CD8-positive, alpha-beta memory T cell (primary cell): ENCODE measurements at places on chromosomes 4 and X. TPM values are rescaled to one million over a fixed set of nuclear protein-coding genes. Genes with fewer than 3 reads are reported as not detected.

TMPRSS11D gene
- polyA plus RNA-seq = not detected

HSFX4 gene
- not detected for polyA plus RNA-seq

SSX4B gene
- polyA plus RNA-seq = not detected

ZNF827 gene
- 6.9 TPM for polyA plus RNA-seq

SLC25A4 gene
- 16.3 TPM for polyA plus RNA-seq

DNA sequence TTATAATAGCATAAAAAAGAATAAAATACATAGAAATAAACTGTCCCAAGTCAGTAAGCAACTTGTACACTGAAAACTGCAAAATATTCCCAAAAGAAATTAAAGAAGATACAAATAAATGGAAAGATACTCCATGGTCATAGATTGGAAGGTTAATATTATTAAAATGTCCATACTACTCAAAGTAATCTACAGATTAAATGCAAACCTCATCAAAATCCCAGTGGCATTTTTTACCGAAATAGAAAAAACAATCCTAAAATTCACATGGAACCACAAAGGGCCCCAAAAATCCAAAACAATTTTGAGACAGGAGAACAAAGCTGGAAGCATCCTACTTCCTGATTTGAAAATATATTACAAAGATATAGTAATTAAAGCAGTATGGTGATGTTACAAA is 133.0 kb downstream of the NDST3 start:
- H3K27ac ChIP-seq = no peak overlapping the region
- no peaks in the 10 kb centered on the region for H3K4me1 ChIP-seq
- H3K36me3 ChIP-seq = no peaks in the 10 kb centered on the region
- no peak for DNase-seq
- H3K27me3 ChIP-seq = no peaks in the 10 kb centered on the region
- H3K4me3 ChIP-seq = no peak overlapping the region

- no peak overlapping the region for H3K27ac ChIP-seq
- no peak overlapping the region for H3K4me3 ChIP-seq
- no peaks in the 10 kb centered on the region for H3K27me3 ChIP-seq
- DNase-seq = no peak
- H3K36me3 ChIP-seq = no peaks in the 10 kb centered on the region
Observed at GRCh38 chrX:115584696-115585095, 23.7 kb downstream of the PLS3 start.

- no peak overlapping the region for H3K27ac ChIP-seq
- H3K27me3 ChIP-seq = no peaks in the 10 kb centered on the region
- H3K4me1 ChIP-seq = no peaks in the 10 kb centered on the region
- no peak overlapping the region for H3K4me3 ChIP-seq
Observed at GRCh38 chr4:61407642-61408618, 207.8 kb downstream of the ADGRL3 start.

- no peaks in the 10 kb centered on the region for H3K27me3 ChIP-seq
- DNase-seq = no peak
- H3K27ac ChIP-seq = no peak overlapping the region
- H3K4me1 ChIP-seq = peaks cover 12% of the 10 kb centered on the region
Observed at GRCh38 chr4:53009824-53010223, 147.7 kb downstream of the RASL11B start.

DNA sequence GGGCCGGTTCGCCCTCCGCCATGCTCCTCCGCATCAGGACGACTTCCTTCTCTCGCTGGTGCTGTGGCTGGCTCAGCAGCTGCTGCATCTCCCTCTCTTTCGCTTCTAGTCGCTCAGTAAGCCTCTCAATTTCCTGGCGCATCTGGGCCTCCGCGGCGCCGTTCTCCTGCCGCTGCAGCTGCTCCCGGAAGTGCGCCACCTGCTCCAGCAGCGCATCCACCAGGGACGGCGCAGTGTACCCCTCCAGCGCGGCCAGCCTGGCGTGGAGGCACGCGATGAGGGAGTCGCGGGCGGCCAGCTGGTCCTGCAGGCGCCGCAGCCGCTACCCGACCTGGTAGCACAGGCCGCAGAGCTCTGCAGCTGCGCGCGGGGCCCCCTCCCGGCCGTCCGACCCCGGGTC is 97.4 kb upstream of the MED14 start:
- no peak overlapping the region for H3K27ac ChIP-seq
- H3K27me3 ChIP-seq = no peaks in the 10 kb centered on the region
- no peak for DNase-seq

DNA sequence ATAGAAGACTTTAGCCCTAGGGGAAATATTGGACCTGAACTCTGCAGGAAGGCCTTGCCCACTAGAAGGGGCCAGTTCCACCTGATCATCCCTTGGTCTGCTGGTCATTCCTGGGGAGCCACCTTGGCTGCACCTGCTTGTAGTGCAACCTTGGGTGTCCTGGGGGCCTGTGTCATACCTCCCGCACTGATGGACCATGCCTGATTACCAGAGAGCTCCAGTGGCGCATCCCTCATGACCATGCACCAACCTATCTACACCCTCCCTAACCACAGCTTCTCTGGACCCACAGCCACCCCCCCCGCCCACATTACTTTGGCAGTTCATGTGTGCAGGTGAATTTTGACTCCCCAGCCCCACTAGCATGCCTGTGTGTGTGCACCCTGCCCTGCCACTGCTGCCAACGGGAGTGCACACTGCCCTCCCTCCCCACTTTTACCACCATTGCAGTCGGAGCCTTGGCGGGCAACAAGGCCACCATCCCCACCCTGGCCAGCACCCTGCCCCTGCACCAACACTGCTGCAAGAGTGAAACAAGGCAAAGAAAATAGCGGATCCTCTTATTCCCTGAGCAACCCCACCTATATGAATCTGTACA is 208.1 kb downstream of the FAM47B start:
- no peak for DNase-seq
- no peak overlapping the region for H3K27ac ChIP-seq
- H3K4me3 ChIP-seq = no peak overlapping the region

DNA sequence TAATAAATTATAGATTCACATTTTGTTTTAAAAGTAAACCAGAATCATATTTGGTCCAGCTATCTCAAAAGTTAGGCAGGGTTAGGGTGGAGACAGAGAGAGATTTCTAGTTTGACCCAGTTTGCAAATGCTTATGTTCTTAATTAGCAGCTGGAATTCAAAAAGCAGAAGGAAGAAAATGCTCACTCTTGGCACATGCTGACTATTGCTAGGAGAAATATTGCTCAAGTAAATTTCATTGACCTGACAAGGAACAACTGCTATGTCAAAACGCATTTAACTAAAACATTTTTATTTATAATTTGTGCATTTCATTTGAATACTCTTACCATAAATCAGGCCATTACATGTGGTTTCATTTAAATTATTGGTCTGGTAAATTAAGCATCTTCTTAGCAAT is 131.8 kb downstream of the GLRA3 start:
- H3K27me3 ChIP-seq = no peaks in the 10 kb centered on the region
- no peak for DNase-seq
- H3K27ac ChIP-seq = no peak overlapping the region
- H3K4me1 ChIP-seq = no peaks in the 10 kb centered on the region

DNA sequence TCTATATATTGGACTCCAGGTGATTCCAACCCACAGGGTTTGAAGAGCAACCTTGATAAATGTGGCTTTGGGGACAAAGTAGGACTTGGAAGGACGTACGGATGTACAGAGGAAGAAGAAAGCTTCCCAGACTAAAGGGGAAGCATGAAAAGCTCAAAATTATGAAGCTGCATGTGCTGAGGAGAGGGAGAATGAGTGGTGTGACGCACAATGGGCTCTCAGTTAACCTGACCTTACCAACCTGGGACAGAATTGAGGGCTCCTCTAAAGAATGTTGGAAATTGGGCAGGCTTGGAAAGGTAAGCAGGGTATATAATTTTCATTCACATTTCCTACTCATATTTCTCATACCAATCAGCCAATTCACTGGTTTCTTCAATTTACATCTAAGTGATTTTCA is 10.5 kb upstream of the TIGD2 start:
- no peak overlapping the region for H3K4me3 ChIP-seq
- H3K36me3 ChIP-seq = no peaks in the 10 kb centered on the region
- H3K27me3 ChIP-seq = no peaks in the 10 kb centered on the region
- no peak overlapping the region for H3K27ac ChIP-seq
- H3K4me1 ChIP-seq = no peaks in the 10 kb centered on the region
- DNase-seq = no peak

DNA sequence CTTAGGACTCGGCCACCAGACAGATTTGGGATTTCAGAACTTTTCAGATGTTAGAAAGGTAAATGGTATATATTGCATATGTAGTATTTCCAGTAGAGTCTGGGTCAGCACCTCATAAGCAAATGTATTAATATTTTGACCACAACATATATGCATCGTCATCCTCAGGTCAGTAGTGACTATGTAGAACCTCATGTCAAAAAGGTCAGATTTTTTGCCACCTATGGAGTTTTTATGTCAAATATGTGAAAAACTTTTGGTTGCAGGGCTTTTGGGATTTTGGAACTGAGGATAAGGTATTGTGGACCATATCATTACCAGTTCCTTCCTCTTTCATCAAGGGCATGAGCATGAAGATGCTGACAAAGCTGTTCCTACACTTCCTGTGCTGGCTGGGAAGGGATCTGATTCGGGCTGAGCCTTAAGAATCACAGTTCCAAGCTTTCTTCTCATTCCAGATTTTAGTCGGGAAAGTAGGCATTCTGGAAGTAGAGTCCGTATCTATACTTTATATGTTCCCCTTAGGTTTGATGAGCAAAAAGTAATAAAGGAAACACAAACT is 183.0 kb upstream of the PGRMC2 start:
- H3K4me3 ChIP-seq = no peak overlapping the region
- H3K27me3 ChIP-seq = no peaks in the 10 kb centered on the region
- H3K4me1 ChIP-seq = no peaks in the 10 kb centered on the region
- no peaks in the 10 kb centered on the region for H3K36me3 ChIP-seq
- no peak overlapping the region for H3K27ac ChIP-seq
- DNase-seq = no peak
